ENCODE measurements at places on chromosomes 16 and 17.

- DNase-seq, result peak; percentile 63
These were observed at the start of gene TUBG2 for GRCh38 chr17:42659079-42659931. Gene TUBG2, plus strand, starts transcription at chr17:42659284. Its CDS starts 220 bp downstream, at chr17:42659504.

- no peak for DNase-seq
These were observed 82.2 kb downstream of the CMC2 start for GRCh38 chr16:80924372-80924978.

DNA sequence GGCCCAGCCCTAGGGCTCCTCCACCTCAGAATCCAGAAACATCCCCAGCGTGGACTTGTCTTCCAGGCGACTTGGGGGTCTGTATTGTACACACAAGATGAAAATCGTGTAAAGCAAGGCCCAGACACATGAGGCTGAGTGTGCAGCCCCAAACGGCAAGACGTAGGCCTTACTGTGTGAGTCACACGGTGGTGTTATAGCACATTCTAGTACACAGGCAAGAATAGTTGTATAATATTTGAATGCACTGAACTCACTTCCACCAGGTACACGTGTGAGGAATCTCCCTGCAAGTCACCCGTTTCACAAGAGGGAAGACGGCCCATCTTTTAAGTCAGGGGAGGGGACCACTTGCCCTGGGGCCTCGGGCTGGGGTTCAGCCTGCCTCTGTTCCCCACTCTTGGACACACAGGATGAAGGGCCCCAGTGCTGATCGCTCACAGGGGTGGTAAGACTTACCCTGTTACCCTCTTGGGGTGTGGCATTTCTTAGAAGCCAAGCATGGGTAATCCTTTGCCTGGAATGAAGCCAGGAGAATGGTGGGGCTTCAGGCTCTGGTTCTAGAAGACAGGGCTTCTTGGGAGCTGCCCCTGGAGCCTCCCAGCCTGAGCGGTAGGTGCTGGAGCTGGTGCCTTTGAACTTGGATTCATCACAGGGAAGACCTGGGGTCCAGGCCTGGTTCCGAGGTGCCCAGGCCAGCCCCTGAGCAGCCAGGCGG is 71.3 kb downstream of the SREBF1 start:
- no peak for DNase-seq

GRCh38 chr16:52529226-52529625 is 17.7 kb downstream of the TOX3 start:
- no peak for DNase-seq

GRCh38 chr17:46135126-46135812 is 58.0 kb downstream of the KANSL1 start:
- no peak for DNase-seq

- DNase-seq, result no peak
These were observed 36.8 kb upstream of the CES5A start for GRCh38 chr16:55912022-55912421.

Data from activated CD4-positive, alpha-beta T cell treated with anti-CD3 and anti-CD28 coated beads for 1 hour (primary cell).